Pons (tissue), 1 donor: ENCODE measurements at places on chromosomes 5 and 9.

DNA sequence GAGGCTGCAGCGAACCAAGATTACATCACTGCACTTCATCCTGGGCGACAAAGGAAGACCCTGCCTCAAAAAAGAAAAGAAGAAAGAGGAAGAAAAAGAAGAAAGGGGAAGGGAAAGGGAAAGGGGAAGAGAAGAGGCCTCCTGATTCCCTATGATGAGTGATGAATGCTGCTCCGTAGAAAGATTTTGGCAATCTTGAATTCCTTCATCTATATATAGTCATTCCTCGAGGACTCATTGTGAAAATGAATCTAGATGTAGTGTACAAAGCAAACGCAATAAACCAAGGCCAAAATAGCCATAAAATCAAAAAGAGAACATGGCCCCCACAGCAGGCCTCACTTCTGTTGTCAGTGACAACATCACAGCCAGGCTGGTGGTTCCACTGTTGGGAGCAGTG, 218.0 kb downstream of the DCP2 start:
- DNase-seq: peak; percentile 22

- DNase-seq: no peak
These were observed 6.4 kb upstream of the RNU6ATAC start for GRCh38 chr9:134170532-134171315.

DNA sequence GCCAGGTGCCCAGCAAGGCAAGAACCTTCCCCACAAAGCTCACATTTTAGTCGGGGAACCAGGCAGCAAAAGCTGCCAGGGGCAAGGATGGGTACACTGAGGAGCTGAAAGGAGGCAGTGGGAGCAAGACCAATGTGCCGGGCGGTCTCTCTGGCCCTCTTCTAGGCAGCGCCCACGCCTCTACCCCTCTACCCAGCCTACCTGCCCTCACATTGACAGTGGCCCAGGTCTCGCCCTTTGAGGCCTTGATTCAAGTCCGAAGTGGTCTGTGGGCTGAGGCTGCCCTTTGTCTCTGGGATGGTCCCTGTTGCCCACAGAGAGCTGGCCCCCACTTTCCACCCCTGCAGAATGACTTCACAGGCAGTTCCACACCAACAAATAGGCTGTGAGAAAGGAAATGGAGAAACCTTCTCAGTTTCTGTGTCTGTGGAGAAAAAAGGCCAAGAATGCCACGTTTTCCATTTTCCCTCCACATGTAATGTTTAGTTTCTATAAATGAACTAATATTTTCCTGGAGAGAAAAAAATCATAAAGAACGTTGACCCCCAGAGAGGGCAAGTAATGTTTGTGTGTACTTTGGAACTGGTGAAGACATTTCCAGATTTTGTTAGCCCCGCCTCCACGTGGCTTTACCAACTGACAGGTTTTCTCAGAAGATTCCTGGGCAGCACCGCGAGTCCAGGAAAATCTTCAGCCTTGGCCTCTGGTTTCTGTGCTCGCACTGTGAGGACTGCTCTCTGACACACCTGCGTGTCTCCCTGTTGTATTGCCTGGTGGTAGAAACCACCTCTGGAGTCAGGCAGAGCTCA, 57.4 kb upstream of the ANGPTL2 start:
- no peak for DNase-seq

GRCh38 chr5:601771-602465, 10.2 kb upstream of the CEP72 start:
- DNase-seq: no peak
